Cortex of kidney (tissue), 1 donor: ENCODE measurements at places on chromosomes 12 and 14.

GRCh38 chr12:11059784-11060183, 2.3 kb downstream of the TAS2R46 start:
- no peak for DNase-seq

DNA sequence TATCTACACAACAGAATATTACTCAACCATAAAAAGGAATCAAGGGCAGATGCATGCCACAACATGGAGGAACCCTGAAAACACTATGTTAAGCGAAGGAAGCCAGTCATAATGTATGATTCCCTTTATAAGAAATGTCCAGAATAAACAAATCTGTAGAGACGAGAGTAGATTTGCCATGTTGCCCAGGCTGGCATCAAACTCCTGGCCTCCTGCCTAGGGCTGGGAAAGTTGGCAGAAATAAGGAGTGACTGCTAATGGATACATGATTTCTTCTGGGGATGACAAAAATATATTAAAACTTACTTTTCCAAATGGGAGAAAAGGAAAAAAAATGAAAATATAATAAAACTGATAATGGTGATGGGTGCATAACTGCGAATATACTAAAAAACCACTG, 10.9 kb downstream of the CLIP1 start:
- no peak for DNase-seq

GRCh38 chr12:55827806-55828205, 1.6 kb downstream of the DNAJC14 start:
- no peak for DNase-seq

DNA sequence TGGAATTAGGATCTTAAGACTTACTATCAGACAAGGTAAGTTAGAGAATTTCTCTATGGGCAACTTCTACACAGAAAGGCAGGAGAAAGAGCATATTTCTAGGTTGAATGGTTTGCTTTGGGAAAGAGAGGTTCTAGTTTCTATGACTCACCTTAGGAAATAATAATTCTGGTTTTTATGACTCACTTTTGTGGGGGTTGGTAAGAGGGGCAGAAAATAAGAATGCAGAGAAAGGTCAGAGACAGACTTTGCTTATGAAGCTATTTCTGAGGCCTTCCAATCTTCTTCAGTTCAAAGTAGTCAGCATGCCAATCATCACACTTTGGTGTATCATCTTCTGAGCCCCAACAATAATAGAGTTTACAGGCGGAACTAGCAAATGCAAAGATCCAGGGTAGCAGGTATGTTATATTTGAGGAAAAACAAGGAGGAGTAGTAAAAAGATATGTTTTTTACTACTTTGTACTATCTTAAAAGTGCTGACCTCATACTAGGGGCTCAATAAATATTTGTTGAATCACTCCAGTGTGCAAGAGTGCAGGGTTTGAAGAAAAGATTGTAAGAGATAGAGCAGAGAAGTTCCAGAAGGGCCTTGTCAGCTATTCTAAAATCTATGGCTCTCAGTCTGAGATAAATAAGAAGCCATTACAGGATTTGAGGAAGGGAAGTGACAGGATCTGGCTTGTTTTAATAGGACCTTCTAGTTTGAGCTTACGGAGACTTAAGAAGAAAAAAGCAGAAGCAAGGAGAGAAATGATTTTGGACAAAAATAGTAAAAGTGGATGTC, 56.7 kb upstream of the LRFN5 start:
- DNase-seq = no peak

DNA sequence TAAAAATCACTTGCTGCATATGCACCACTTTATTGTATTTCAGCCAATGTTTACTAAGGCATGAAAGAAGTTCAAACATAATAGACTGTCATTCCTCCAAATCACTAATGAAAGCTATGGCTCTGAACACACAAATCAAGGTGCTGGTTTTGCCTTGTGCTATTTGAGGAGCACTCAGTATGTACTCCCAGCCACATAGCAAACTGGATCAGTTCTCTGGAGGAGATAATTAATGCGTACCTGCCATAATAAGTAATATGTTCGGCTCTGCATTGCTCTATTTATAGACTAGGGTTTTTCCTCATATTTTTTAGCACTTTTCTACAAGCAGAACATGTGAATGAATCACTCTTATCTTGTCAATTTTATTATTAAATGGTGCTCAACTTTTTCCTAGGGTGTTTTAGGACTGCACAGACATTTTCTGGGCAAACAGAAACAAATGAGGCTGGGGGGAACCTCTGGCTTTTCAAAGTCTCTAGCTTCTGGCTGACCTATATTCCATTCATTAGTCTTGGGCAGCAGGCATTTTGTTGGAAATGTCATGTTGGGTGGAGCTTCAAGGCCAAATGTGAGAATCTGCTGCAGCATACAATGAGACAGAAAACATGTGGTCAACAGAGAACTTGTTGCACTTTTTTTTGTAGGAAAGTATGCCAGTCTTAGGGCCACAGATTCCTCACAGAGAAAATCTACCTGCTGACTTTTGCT, 88.4 kb downstream of the GRIP1 start:
- DNase-seq = no peak

DNA sequence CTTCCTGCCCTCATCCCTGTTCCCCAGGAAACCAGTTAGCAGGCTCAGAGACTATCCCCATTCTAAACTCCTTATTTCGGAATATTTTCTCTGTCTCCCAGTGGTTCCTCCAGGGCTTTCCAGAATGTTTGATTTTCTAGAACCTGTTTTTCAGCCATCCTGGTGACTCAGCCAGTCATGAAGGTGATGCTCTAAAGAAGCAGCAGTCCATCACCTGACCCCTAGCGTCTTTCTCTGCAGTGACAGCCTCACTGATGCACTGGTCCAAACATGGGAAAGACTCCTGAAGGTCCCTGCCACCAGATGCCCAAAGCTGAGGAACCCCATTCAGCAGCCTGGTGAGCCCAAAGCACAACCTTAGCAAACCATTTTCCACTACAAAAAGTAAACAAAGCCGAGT, 212.6 kb downstream of the PHETA1 start:
- no peak for DNase-seq

DNA sequence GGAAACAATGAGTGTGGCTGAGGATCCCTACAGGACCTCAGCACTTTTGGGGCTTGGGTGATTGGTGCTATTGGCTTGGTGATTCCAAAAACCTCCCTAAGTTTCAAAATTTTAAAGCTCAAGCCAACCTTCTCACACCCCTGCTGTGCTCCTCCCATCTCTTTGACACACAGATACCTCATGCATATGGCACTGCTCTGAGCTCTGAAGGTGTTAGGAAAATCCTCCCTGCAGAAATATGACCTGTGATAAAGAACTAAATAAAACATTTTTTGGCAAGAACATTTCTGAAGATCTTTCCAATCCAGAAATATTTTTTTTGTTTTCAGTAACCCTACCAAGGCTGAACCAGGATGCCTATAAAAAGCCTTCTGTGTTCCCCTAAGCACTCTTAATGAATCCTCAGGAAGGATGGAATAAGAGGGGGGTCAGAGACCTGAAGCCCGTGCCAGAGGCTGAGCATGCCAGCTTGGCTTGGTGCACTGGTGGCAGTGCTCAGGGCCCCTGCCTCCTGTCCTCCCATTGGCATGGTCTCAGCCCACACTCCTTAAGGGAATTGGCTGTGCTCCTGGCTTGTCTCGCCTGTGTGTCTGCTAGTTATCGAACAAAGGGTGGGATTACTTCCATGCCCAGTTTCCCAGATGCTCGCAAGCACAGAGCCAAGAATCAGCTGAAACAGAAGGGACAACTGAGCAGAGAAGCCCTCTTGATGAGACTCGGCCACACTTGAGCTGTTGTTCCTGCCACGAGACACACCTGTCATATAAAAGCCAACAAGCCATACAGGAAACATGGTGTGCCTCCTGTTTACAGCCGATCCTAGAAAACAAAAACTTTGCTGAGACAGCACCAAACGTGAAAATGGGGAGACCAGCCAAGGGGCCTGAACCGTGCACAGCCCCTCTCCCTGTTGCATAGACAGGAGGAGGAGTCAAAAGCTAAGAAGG, 132.7 kb upstream of the EEA1 start:
- no peak for DNase-seq

GRCh38 chr14:93317875-93318807, 14.7 kb downstream of the BTBD7 start:
- DNase-seq = no peak

DNA sequence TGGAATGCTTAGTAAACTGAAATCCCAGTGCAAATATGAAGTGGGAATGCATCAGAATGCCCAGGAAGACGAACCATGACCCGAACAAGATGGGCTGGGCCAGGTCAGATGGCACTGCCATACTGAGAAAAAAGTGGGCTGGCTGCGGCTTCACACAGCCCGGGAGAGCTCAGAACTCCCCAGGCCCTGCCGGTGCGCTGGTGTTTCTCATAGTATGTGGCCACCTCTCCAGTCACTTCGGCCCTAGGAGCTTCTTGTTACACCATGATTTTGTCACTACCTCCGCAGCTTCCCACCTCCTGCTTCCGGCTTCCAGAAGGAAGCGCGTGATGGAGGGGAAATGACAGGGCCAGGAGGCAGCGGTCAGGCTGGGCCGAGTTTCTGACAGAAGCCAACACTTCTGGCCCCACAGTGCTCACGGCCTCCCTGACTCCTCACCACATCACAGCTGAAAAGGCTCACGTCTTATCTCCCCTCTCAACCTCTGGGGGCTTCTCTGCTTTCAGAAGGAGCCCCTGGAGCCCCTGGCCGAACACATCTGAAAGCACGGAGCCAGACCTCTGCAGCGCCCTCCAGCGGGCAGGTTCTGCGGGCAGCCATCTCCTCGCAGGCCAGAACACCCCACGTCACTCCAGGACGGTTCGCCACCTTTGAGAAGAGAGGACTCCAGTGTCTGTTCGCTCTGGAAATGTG, 30.7 kb downstream of the DAD1 start:
- no peak for DNase-seq
